ENCODE measurements at places on chromosomes 7 and 10.

GRCh38 chr10:60254776-60255175, 134.9 kb downstream of the ANK3 start:
- no peak for DNase-seq

DNA sequence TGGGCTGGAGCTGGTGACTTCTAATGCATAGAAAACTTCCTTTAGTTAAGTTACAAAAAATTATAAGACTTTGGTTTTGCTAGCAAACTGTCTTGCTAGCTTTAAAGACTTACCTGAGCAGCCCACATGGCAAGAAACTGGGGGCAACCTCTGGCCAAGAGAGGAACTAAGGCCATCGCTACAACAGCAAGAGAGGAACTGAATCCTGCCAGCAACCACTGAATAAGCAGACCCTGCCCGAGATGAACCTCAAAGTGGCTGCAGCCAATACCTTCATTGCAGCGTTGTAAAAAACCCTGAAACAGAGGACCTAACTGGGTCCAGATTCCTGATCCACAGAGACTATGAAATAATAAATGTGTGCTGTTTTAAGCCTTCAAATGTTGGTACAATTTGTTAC, 54.6 kb upstream of the STARD3NL start:
- DNase-seq = no peak

- DNase-seq = no peak
These were observed 11.6 kb upstream of the TNPO3 start for GRCh38 chr7:129066290-129067131.

- DNase-seq = no peak
These were observed 43.0 kb upstream of the WIPF3 start for GRCh38 chr7:29763266-29763665.

DNA sequence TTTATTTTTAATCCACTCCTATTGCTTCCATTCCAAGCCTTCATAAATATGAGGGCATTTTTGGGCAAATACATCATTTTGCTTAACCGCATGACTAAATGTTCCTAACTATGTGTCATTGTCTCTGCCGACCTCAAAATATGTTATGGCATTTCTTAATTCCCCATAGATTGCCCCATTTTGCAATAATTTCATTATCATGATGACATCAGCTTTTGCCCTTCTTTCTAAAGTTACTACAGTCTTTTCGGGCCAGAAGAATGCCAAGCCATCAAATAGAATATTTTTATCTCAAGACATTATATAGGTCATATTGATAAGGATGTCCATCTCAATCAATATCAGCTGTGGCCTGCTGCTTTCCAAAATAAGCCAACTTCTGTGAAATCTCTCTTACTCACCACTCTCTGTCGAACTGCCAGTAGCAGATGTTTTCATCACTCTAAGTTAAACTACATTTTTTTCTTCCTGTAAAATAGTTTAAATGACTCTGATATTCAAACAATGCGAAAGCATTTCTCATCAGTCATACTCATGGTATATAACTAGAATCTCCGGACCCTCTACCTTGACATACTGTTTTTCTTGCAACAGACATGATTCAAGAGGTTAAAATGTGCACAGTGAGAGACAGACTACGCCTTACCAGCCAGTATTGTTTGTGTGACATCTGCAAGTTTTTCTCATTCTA, 1254.6 kb upstream of the CELF2 start:
- no peak for DNase-seq

DNA sequence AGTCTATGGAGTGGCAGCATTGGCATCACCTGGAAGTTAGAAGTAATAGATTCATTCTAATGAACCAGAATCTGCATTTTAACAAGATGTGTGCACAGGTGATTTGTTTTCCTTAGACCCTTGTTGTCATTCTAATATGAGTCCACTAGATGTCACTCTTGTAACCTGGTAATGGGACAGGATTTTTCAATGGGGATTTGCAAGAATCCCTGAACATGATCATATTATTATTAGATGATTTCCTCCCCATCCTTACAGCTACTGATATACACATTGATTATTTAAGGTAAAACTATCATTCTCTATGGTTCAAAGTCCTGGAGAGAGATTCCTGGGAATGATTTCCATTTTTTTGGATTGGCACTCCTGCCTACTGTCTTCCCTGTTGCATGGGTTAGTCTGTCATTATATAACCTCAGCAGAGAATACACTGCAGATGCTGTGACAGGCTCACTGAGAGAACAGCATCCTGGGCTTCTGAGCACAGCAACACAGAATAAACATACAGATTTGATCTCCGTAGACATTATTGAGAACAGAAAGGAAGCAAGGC, 194.9 kb downstream of the SUGCT start:
- peak; percentile 30 for DNase-seq

DNA sequence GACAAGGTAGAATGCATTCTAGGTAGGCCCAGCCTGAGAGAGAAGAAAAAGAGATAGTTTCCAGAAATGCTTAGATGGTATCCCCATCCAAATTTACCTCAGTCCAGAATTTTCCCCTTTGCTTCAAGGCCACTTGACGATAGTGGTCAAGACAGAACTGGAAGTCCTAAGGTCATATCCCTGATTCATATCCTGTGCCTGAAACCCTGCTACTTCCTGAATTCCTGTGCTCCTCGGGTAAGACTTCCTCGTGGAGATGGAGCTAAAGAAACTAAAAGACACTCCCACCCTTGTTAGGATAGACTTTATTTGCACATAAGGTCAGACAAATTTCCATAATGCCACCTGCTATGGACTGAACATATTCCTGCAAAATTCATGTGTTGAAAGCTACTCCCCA, 175.9 kb downstream of the EVX1 start:
- no peak for DNase-seq

GRCh38 chr10:132595854-132596253, 58.3 kb downstream of the INPP5A start:
- DNase-seq = no peak

DNA sequence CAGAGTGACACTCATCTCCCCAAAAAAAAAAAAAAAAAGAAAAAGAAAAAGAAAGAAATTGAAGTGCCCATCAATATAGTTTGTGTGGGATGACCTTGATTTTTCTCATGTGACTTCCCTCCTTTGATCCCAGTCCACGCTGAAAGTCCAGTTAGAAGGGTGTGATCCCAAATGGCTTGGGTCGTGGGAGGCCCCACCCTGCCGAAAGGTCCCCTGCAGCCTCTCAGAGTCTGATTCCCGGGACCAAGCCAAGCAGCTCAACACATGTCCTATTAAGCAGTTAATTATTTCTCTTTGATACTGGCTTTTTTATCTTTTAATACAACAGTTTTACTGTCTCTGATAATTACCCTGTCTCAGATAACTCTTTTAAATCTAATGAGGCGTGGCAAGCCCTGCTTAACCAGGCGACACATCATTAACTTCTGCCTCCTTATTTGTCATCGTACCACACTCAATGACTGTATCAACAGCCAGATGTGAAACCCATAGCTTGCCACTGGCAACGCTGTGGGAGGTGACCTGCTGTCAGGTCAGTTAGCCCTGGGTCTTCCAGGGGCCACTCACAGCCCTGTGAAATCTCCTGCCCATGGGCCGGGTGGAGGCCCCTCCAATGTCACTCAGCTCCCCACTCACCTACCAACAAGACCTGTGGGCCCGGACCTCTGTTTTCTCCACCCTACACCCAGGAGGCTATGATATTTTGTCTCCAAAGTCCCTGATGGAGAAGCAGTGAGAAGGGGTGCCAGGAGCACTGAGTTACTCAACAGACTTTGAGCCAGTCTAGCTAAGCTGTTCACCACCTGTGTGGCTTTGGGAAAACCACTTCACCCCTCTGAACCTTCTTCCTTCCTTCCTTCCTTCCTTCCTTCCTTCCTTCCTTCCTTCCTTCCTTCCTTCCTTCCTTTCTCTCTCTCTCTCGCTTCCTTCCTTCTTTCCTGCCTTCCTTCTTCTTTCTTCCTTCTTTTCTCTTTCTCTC, 110.0 kb upstream of the SFMBT2 start:
- no peak for DNase-seq

DNA sequence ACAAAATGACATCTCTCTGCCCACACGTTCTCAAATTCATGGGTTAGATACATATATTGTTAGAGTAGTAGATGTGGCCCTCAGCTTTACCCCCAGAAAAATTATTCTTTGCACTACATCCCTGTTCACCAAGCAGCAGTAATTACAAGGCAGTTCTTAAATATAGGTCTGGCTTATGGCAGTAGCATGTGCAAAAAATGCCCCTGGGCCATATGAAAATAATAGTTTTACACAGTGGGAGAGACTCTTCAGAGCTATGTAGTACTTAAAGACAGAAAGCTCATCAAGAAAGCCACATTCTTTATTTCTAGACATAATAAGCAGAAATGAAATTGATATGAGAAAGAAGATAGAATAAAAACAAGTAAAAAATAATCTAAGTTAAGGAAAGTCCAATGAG, 196.3 kb upstream of the FOXP2 start:
- no peak for DNase-seq

GRCh38 chr10:131003455-131003854, 308.1 kb downstream of the TCERG1L start:
- DNase-seq = no peak

DNA sequence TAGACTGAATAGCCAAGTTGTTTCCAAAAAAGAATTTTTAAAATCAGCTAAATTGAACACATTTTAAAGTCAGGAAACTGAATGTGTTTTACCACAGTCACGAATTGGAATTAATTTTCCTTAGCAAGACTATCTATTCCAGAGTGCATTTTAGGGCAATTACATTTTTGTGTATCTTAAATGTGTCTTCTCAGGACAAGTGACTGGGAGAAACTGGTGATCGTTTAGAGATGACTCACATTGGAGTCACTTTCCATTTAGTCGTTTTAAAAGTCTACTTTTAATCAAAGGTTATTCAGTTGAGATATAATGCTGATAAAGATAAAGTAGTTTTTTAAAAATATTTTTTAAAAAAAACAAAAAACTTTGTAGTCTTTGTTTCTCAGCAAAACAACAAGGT, 191.7 kb upstream of the SLC26A5 start:
- DNase-seq = no peak

DNA sequence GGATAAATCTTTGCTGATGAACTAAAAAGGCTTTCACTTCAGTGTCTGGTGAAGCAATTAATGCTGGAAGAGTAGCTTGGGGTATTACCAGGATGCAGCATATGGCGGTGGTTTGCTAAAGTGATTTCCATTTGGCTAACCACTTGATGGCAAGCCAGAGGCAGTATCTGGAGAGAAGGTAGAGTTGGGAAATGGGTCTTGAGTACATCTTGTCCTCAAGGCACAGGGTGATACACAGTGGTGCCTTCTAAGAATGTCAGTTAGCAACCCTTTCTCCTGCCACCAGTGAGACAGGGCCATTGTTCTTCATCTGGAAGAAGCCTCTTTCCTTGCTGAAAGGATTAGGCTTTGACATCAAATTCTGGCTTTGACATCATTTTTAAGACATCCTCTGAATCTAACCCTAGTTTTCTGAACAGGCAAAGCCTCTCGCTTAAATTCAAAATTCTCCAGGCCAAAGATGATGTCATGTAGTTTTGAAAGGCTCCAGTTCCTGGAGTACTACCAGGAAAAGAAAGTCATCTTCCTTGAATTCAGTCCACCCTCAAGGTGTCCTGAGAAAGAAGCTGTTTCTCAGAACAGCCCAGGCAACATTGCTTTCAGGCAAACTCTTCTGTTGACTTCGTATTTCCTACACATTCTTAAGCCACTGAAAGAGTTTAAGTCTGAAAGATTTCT, 162.4 kb downstream of the ARID5B start:
- DNase-seq = no peak

- no peak for DNase-seq
These were observed 78.4 kb upstream of the AFAP1L2 start for GRCh38 chr10:114482480-114483304.

DNA sequence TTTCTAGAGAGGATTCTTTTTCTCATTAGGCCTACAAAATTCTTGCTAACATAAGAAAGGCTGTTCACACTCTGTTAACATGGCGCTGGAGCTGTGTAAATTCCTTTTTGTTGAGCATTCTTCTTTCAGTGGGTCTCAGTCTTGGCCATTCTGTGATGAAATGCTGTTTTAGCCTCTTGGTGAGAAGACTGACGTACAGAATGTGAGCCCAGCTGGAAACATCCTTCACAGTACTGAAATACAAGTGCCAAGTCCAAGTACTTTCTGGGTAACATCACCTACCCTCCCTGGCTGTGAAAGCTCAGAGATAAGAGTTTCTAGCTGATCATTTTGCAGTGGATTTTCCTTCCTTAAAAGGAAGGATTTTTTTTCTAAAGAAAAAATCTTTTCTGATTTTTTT, 231.8 kb downstream of the AHR start:
- DNase-seq = no peak

GRCh38 chr10:123027861-123028260, 19.1 kb downstream of the ACADSB start:
- DNase-seq = no peak

- no peak for DNase-seq
These were observed 97.2 kb upstream of the SEMA3A start for GRCh38 chr7:84291756-84292155.

GRCh38 chr7:97971120-97971989, 18.6 kb downstream of the OCM2 start:
- DNase-seq = no peak

Data from T-helper 2 cell (primary cell).